Mammary microvascular endothelial cell (primary cell): ENCODE measurements at places on chromosomes 13 and 19. TPM values are rescaled to one million over a fixed set of nuclear protein-coding genes. Genes with fewer than 3 reads are reported as not detected.

CLEC17A gene
- not detected in 2 replicates for total RNA-seq

KLF5 gene
- 4.3 and 5.2 TPM in 2 replicates for total RNA-seq

ZNF541 gene
- total RNA-seq, result 0.13 and 0.15 TPM in 2 replicates

NCCRP1 gene
- 0.15 TPM in 1 of 2 replicates, not detected in the other for total RNA-seq

CEACAM4 gene
- total RNA-seq, result not detected in 2 replicates

ERFL gene
- not detected in 2 replicates for total RNA-seq

URAD gene
- not detected in 2 replicates for total RNA-seq

DLEU7 gene
- total RNA-seq, result not detected in 2 replicates

SCN1B gene
- total RNA-seq, result 10.1 and 15.4 TPM in 2 replicates

ACP7 gene
- 0.10 and 0.33 TPM in 2 replicates for total RNA-seq

PRX gene
- 0.73 and 1.1 TPM in 2 replicates for total RNA-seq

POGLUT2 gene
- total RNA-seq, result 18.5 and 20.1 TPM in 2 replicates
